Stimulated activated CD4-positive, alpha-beta T cell treated with anti-CD3 and anti-CD28 coated beads, Interleukin-4, amount 100 ng/mL, for 1 hour (primary cell): ENCODE measurements at places on chromosomes 12 and 14.
A peak's percentile ranks its signal among the peaks of the same experiment; 100 is the strongest.

DNA sequence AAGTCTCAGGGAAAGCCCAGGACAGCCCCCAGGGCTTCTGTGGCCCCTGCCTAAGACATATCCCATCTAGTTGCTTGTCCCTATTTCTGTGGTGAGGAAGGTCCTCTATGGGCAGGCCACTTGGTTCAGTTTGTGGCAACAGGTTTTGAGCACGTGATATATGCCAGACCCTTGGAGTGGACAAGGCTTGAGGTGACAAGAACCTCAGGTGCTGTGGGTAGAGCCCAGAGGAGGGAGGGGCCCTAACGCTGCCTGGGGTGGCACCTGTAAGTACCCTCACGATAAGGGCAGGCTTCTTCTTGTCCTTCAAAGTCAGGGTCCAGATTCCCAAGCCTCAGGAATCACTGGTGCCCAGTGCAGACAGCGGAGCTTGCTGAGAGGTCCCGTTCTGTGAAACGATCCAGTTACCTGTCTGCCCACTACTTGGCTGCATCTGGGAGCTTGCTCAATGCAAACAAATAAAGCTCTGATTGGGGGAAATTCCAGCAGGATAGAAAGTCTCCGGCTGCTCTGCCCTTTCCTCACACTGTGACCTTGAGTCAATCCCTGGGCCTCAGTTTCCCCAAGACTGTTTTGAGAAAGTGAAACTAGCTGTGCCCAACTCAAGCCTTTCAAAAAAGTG lies 47.7 kb upstream of the FAM181A start:
- DNase-seq = no peak

GRCh38 chr14:88698651-88699050 lies 94.1 kb downstream of the EML5 start:
- no peak for DNase-seq

DNA sequence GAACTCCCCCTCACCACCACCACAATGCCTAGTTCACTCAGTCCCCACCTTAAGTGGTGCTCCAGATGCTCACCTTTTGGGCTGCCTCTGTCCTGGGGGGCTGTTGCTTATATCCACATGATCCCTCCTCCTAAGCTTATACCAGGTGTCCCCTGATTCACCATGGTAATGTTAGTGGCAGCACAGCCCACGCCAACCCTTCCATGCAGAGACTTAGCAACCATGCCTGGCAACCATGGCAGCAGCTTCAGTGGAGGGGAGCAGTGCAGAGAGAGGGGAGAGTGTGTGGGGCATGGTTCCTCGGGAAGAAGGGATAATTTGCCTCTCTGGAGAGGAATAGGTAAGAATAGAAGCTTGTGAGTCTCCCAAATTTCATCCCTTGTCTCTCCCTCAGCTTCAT lies 1.2 kb upstream of the DDN start:
- no peak for DNase-seq

GRCh38 chr14:88075269-88075981 lies 70.5 kb downstream of the GPR65 start:
- DNase-seq = no peak

DNA sequence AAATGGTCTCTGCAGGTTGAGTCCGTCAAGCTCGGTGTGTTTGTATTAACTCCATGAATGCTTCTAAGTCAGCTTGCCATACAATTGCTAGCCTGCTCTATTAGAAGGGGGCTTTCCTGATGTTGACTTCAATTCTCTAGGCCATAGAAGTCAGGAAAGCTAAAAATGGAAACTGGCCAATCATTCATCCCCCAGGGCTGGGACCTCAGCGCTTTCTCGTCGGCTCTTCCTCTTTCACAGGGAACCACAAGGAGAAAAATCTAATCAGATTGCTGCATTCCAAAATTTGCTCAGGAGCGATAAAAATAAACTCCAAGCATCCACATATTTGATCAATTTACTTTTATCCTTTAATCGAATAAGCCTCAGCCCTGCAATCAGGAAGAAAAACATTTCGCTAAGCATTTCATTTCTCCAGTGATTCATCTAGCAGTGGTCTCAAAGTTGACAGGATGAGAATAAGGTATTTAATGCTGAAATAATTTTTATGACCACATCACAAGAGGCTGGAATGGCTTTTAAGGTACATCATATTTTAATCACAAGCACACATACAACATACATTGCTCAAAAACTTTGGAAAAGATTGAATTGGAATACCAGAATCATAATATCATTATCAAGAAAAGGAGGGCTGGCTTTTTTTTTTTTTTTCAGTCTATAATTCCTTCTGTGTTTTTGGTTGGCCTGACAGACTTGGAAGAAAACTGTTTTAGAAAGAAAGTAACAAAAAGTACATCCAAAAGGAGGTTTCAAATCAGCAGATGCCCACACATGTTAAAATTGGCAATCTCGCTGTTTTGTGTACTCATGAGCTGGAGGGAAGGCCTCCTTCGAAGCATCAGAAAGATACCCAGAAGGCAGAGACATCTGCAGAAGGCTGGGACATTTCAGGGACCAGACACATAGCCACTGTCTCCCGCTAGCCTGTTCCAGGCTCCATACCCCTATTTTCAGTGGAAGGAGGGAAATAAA lies 316.3 kb downstream of the NUAK1 start:
- no peak for DNase-seq

- no peak for DNase-seq
These were observed 83.4 kb downstream of the GTF2A1 start for GRCh38 chr14:81137316-81137715.

DNA sequence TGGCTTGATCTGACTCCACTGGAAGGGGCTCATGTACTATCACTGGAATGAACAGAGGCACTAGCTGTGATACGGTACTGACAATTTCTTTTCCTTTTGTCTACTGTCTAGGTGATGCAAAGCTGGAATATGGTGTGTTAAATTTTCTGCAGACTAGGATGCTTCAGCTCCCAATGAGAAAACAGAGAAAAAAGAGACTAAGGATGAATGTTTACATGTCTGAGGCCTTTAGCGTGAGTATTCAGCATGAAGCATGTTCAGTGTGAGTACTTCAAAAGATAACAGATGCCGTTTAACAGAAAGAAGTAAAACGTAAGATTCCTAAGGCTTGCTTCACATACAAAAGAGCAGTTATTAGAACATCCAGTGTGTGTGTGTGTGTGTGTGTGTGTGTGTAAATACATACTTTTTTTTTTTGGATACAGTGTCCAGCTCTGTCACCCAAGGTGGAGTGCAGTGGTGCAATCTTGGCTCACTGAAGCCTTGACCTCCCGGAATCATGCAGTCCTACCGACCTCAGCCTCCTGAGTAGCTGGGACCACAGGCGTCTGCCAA lies 92.3 kb upstream of the FERMT2 start:
- no peak for DNase-seq

- DNase-seq = no peak
These were observed 93.9 kb downstream of the GLT1D1 start for GRCh38 chr12:128947209-128947608.

GRCh38 chr12:67774983-67775587 lies 126.5 kb downstream of the DYRK2 start:
- no peak for DNase-seq

- no peak for DNase-seq
These were observed 56.6 kb downstream of the SCN8A start for GRCh38 chr12:51647647-51648046.

GRCh38 chr12:41205070-41205709 lies 17.1 kb downstream of the PDZRN4 start:
- DNase-seq = no peak

GRCh38 chr12:50564237-50564947 lies 59.6 kb downstream of the DIP2B start:
- DNase-seq = no peak

DNA sequence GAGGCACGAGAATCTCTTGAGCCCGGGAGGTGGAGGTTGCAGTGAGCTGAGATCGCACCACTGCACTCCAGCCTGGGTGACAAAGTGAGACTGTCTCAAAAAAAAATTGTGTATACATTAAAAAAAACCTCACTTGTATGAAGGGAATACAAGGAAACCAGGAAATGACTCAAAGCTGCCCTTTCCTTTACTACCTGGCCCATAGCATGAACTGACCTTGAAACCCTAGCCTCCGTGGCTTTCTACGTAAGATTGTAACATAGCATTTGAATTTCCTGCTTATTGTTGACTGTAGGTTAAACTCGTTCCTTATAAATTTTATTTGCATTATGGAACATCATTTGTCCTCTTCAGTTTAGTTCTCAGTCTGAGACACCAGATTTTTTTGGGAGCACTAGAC lies 9.1 kb upstream of the DDX47 start:
- DNase-seq = no peak

- DNase-seq = peak; percentile 62
These were observed 29.1 kb upstream of the LRTM2 start for GRCh38 chr12:1791104-1791841.

DNA sequence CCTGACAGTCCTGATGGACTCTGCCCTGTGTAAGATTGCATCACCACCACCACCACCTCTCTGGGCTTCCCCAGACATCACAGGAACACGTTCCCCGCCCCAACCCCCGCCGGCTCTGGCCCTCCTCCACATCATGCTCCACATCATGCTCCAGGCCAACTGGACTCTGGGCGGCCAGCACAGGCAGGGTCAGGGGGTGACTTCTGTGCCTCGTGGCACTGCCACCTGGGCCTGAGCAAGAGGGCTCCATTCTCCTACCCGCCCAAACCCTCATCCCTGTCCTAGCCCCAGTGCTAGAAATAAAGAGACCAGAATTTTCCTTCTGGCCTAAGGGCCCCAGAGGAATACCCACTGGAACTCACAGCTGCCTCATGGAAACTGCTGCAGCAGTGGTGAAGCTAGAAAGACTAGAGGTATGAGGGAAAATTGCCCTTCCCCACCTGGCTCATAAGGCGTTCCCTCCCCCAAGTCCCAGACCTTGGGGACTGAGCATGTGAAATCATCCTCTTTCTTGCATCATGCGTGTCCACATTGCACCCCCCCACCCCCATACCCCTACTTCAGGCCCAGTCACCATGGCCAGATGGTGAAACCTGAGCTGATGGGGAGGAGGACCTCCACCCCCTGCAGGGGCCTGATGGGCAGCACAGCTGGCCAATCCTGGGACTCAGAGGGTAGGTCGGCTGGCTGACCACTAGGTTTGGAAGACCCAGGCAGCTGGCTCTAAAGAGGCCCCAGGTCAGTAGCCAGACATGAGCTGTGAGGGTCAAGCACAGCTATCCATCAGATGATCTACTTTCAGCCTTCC lies at the start of gene INHBE:
Gene INHBE, plus strand, starts transcription at position 742 of the 808 bp plus-strand sequence. CDS start 230 bp downstream, outside the sequence.
- DNase-seq = no peak

- DNase-seq = no peak
These were observed 114.8 kb downstream of the ESRRB start for GRCh38 chr14:76490735-76491134.

DNA sequence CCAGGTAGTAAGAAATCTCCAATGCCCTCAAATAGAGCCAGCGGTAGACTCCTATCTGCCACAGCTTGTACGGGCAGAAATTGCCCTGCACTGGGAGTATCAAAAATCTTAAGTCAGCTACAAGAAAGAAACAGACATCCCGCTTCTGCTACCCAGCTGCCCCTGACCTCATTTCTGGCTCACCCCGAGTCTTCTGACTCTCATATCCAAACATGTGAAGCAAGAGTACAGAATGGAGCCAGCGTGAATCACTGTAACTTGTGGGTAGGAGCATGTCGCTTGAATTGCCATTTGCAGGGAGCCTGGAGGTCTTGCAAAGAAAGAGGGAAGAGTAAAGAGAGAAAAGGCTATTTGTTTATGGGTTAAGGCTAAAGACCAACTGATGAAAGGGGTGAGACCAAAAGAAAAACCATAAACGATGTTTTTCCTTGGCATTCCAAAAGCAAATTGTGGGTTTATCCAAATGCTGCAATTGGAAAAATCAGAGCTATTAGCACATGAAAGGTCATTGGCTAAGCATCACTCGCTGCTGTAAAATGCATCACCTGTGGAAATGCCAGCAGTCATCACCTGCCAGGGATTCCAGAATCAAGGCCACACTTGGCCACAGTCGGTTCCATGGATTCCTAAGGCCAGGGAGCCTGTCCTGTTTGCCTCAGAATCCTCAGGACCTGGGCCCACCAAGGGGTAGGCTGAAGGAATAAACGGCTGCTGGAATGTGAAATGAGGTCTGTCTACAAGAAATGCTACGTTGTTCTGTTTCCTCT lies 86.6 kb downstream of the FOXN3 start:
- no peak for DNase-seq

GRCh38 chr12:52044292-52044983 lies 6.8 kb upstream of the NR4A1 start:
- DNase-seq = no peak

GRCh38 chr12:59808317-59808910 lies 212.6 kb downstream of the SLC16A7 start:
- no peak for DNase-seq

DNA sequence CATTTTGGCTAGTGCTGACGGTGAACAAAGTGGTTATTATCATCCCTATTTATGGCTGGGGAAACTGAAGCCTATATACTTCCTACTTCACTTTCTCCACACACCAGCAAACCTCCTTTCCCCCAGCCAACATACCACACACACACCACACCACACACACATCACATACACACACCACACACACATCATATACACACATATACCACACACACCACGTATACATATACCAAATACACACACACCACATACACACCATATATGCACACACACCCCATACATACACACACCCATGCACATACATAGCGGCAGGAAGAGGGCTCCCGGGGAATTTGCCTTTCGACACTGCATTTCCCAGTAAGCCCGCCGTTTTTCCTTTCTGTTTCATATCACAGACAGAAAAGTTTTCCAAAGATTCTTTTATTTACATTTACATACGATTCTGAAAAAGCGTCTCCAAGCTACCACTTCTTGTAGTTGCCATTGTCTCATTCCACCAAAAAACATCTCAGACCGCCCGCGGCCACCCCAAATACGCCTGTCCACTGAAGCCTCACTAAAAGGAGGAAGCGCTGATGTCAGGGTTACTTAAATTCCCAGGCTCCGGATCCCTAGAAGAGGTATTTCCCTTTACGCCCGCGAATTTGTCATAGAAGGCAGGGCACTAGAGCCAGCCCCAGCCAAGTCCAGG lies 823 bp upstream of the RAB5B start:
- no peak for DNase-seq

- DNase-seq = no peak
These were observed 101.0 kb upstream of the GZMB start for GRCh38 chr14:24734917-24735500.

GRCh38 chr12:104094284-104094683 lies 30.0 kb downstream of the HCFC2 start:
- no peak for DNase-seq

- peak; percentile 62 for DNase-seq
These were observed 1.4 kb downstream of the PCK2 start for GRCh38 chr14:24095271-24096068.

GRCh38 chr12:740921-741320 lies 11.5 kb upstream of the WNK1 start:
- DNase-seq = no peak
